ENCODE measurements at places on chromosomes 1 and 21.
A peak's percentile ranks its signal among the peaks of the same experiment; 100 is the strongest.

- DNase-seq, result no peak
Observed at GRCh38 chr1:165240492-165240891, 116.0 kb downstream of the LMX1A start.

DNA sequence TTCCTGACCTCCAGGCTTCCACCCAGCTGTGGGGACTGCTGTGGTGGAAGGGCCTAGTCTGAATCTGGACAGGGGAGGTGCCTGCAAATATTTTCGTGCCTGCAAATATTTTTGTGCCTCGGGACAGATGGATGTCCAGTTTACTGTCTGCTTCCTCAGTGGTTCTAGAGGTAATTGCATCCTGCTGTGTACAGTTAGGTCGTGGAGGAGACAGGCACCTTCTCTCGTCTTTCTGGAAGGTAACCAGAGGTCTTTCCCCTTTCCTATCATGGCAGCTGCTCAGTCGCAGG lies 53.8 kb upstream of the TINAGL1 start:
- no peak for DNase-seq

GRCh38 chr1:198650506-198650905 lies 11.7 kb downstream of the PTPRC start:
- no peak for DNase-seq

DNA sequence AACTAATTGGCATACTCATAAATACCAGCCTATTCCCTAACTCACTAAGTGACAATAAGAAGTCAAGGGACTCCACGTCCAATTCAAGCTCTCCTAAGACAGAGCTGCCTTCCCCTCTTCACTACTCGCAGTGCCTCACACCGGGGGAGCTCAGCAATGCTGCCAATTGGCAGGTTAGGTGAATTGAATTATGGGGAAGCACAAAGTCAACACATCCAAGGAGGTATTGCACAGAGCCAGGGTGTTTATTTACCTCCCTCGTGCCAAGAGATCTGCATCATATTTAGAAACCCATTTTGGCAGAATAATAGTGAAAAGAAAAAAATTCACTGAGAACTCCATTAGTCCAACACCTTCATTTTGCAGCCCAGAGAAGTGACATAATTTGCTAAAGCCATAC lies 20.4 kb upstream of the TNR start:
- no peak for DNase-seq

DNA sequence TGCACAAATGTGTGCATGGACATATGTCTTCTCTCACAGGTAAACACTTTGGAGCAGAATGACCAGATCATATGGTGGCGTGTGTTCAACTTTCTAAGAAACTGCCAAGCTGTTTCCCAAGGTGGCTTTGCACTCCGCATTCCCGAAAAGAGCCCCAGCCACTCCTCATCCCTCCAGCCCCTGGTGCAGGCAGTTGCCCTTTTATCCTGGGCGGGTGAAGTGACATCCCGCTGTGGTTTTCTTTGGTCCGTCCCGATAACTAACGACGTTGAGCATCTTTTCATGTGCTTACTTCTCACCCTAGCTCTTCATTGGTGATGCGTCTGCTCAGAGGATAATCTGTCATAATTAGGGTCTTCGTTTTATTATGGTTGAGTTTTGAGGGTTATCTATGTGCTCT lies 612.5 kb downstream of the MATN1 start:
- DNase-seq, result no peak

- DNase-seq, result no peak
Observed at GRCh38 chr1:218852527-218852926, 321.2 kb upstream of the LYPLAL1 start.

- DNase-seq, result no peak
Observed at GRCh38 chr1:241717975-241718374, 65.9 kb downstream of the WDR64 start.

DNA sequence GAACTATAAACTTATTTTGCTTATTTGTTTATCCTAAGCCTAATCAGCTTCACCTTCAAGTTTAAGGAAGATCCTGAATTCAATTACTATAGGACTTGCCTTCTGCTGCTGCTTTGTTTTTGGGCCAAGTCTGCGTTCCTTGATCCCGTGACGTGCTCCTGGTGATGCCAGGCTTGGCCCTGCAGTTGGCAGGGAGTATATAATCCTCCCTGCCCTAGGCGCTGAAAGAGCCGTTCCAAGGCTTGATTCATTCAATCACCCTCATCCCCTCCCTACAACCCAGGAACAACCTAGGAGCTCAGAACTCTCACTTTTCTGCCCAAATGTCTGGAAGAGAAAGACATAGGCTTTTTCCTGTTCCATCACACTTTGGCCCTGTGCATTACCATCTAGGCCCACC lies 12.4 kb upstream of the LRRN2 start:
- no peak for DNase-seq

- DNase-seq, result no peak
Observed at GRCh38 chr1:104636581-104636980, 886.9 kb downstream of the AMY1C start.

GRCh38 chr1:174743654-174744561 lies 255.8 kb upstream of the CACYBP start:
- peak; percentile 50 for DNase-seq

- DNase-seq, result peak; percentile 75
Observed at GRCh38 chr1:240004086-240004749, 87.5 kb upstream of the FMN2 start.

- no peak for DNase-seq
Observed at GRCh38 chr1:12438349-12438924, 179.6 kb downstream of the DHRS3 start.

DNA sequence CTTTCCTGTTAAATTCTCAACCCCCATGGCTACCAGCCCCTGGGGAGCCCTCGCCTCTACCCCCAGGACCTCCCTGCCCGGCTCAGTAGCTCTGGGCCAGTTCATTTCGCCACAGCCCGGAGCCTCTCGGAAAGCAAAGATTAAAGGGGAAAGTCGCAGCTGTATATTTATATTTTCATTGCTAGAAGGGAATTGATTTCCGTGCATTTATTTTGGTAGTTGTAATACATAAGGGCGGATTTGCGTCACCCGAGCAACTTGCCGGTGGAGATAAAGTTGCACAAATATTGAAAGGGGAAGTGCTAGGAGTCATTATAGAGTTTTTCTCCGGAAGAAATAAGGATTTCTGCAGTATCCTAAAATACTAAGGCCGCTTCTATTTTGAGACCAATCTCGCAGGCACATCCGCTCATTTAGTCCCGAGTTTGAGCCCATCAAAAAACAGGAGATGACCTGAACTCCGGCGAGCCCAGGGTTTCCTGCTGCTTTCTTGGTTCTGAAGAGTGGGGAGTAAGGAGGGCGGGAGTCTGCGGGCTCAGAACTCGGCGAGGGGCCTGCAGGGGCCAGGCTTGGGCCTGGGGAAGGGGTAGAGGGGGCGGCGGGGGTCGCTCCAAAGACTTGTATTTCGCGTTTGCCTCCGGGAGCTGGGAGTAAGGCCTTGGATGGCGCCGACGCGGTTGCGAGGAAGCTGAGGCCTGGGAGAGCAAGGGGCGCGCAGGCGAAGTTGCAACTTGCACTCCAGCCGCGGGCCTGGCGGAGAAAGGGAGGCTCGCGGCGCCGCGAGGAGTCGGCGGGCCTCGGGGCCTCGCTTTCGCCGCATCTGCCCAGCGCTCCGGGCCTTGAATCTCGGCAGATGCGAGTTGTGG lies 2.5 kb upstream of the HLX start:
- no peak for DNase-seq

GRCh38 chr1:168977618-168978017 lies 128.9 kb upstream of the ATP1B1 start:
- DNase-seq, result no peak

GRCh38 chr1:24406788-24407187 lies 6.8 kb downstream of the STPG1 start:
- DNase-seq, result no peak

- no peak for DNase-seq
Observed at GRCh38 chr1:26032656-26033357, 11.2 kb downstream of the EXTL1 start.

GRCh38 chr1:53688381-53689102 lies 50.4 kb downstream of the GLIS1 start:
- DNase-seq, result no peak

GRCh38 chr1:183227422-183228346 lies 41.6 kb downstream of the LAMC2 start:
- peak; percentile 85 for DNase-seq

- no peak for DNase-seq
Observed at GRCh38 chr1:110859062-110859461, 13.9 kb upstream of the CD53 start.

GRCh38 chr1:62962014-62962812 lies 178.3 kb downstream of the ATG4C start:
- no peak for DNase-seq

GRCh38 chr1:222048094-222048595 lies 306.3 kb upstream of the DUSP10 start:
- no peak for DNase-seq

GRCh38 chr21:36966821-36967768 lies 626 bp upstream of the HLCS start:
- no peak for DNase-seq

- DNase-seq, result no peak
Observed at GRCh38 chr1:172446547-172446946, 2.7 kb upstream of the PIGC start.

GRCh38 chr1:24257373-24257772 lies 61.8 kb upstream of the GRHL3 start:
- no peak for DNase-seq

- peak; percentile 39 for DNase-seq
Observed at GRCh38 chr1:169368406-169368769, 393 bp downstream of the BLZF1 start.

DNA sequence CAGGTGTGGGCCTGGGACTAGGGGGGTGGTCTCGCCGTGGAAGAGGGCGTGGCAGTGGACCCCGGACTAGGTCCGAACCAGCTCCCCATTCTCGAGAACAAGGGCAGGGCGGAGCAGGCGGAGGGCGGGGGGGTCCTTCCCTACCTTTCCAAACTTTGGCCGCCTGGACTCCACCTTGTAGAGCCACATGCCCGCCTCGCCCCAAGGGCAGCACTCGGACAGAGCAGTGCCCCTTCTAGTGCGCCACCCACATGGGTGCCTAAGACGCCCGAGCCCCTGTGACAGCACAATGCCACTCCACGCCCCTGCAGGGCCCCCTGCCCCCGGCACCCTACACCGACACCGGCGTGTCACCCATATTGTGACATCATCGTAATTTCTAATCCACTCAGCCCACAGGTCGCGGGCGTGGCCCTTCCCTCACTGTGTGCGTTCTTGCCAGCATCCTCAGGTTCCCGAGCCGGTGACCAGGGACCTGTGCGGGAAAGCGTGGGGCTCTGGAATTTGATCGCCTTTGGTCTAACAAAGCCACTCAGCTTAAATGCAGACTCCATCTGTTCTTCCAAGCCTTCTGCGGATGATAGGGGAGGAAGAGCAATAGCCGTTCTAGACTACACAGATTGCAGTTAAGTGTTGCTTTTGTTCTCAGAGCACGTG lies 553 bp upstream of the STMN1 start:
- no peak for DNase-seq

- no peak for DNase-seq
Observed at GRCh38 chr1:90435351-90435750, 281.8 kb downstream of the BARHL2 start.

DNA sequence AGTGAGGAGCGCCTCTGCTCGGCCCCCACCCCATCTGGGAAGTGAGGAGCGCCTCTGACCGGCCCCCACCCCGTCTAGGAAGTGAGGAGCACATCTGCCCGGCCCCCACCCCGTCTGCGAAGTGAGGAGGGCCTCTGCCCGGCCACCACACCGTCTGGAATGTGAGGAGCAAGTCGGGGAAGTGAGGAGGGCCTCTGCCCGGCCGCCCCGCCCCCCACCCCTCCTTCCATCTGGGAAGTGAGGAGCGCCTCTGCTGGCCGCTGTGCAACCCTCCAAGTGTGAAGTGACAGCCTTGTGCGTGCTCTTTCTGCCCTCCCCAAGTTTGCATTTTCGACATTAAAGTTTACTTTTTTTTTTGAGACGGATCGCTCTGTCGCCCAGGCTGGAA lies 5.1 kb upstream of the ZZZ3 start:
- DNase-seq, result no peak
